ENCODE measurements at places on chromosomes 16 and 17. TPM values are rescaled to one million over a fixed set of nuclear protein-coding genes. Genes with fewer than 3 reads are reported as not detected.

KRT15 gene
- polyA plus RNA-seq = 1.4 TPM

GRCh38 chr16:55126456-55126855 lies 195.8 kb downstream of the IRX5 start:
- no peak for DNase-seq

CEMP1 gene
- polyA plus RNA-seq = not detected

KRTAP3-2 gene
- polyA plus RNA-seq = not detected

CBFB gene
- polyA plus RNA-seq = 27.7 TPM

DNA sequence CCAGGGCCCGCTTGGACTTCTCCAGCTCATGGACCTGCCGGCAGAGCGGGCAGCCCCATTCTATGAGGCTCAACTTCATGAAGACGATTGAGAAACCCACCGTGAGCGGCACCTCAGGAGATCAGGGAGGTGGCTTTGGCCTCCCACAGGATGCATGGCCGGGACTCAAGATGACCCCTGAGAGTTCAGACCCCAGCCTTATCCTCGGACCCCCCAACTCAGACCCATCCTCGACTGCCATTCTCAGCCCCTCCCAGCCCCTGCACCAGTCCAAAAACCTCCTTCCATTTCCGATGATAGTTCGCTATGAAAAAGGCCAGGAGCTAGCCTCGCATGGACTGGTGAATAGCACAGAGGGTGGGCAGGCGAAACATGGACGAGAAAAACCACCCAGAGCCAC lies 71.0 kb downstream of the NDE1 start:
- DNase-seq = no peak

GRCh38 chr16:81560979-81561657 lies 116.5 kb downstream of the CMIP start:
- no peak for DNase-seq

GRCh38 chr16:61005952-61006351 lies 1030.3 kb downstream of the CDH8 start:
- no peak for DNase-seq

GRCh38 chr16:20865420-20866131 lies 34.6 kb downstream of the DCUN1D3 start:
- DNase-seq = no peak
